Smooth muscle cell of bladder (primary cell): ENCODE measurements at places on chromosomes 5 and 9. TPM values are rescaled to one million over a fixed set of nuclear protein-coding genes. Genes with fewer than 3 reads are reported as not detected.

The KIF27 gene
- 3.8 and 5.1 TPM in 2 replicates for total RNA-seq

The PCDHGA8 gene
- 3.0 and 3.3 TPM in 2 replicates for total RNA-seq

The CDH9 gene
- 0.18 TPM in 1 of 2 replicates, not detected in the other for total RNA-seq

The FOXD4L4 gene
- total RNA-seq, result 0.14 and 0.18 TPM in 2 replicates

The TPPP gene
- total RNA-seq, result 0.09 and 0.14 TPM in 2 replicates

The HTR4 gene
- not detected in 2 replicates for total RNA-seq

The PTGES gene
- total RNA-seq, result 92.9 and 108 TPM in 2 replicates

The SHOC1 gene
- total RNA-seq, result under 0.01 TPM in 1 of 2 replicates, not detected in the other

The FIBCD1 gene
- total RNA-seq, result 0.28 and 1.5 TPM in 2 replicates

The SPINK7 gene
- not detected in 2 replicates for total RNA-seq

The MCC gene
- 64.7 and 91.6 TPM in 2 replicates for total RNA-seq

The CNTFR gene
- under 0.01 TPM in 1 of 2 replicates, not detected in the other for total RNA-seq

The WHRN gene
- total RNA-seq, result 1.1 and 2.3 TPM in 2 replicates

The BSPRY gene
- total RNA-seq, result not detected in 2 replicates

The FAM221B gene
- total RNA-seq, result not detected in 2 replicates

The DNM1 gene
- 5.7 and 9.6 TPM in 2 replicates for total RNA-seq

The MEF2C gene
- 4.7 and 11.2 TPM in 2 replicates for total RNA-seq

The JAK2 gene
- 6.7 and 7.0 TPM in 2 replicates for total RNA-seq

The CTSL gene
- 574 and 635 TPM in 2 replicates for total RNA-seq

The ROR2 gene
- total RNA-seq, result 29.4 and 30.0 TPM in 2 replicates

The C5orf63 gene
- total RNA-seq, result 1.3 and 3.7 TPM in 2 replicates

The MAP1B gene
- total RNA-seq, result 29.7 and 49.3 TPM in 2 replicates

The SPINK1 gene
- not detected in 2 replicates for total RNA-seq

The GHR gene
- total RNA-seq, result 1.1 and 3.8 TPM in 2 replicates

The DRD1 gene
- total RNA-seq, result under 0.01 and 0.14 TPM in 2 replicates

The ANKDD1B gene
- total RNA-seq, result 0.28 and 1.1 TPM in 2 replicates

The ZBED3 gene
- 0.28 and 0.57 TPM in 2 replicates for total RNA-seq

The GFPT2 gene
- 36.4 and 66.0 TPM in 2 replicates for total RNA-seq

The MYORG gene
- total RNA-seq, result 0.43 and 0.55 TPM in 2 replicates

The NR2F1-AS1 gene
- total RNA-seq, result 45.1 and 58.0 TPM in 2 replicates

The EQTN gene
- not detected in 2 replicates for total RNA-seq

The NOXA1 gene
- total RNA-seq, result 0.46 and 0.57 TPM in 2 replicates

The LCN9 gene
- not detected in 2 replicates for total RNA-seq

The GABBR2 gene
- 2.0 and 12.9 TPM in 2 replicates for total RNA-seq

The ZNF454 gene
- total RNA-seq, result 1.5 and 2.1 TPM in 2 replicates

The PCDHA7 gene
- total RNA-seq, result 0.57 and 0.83 TPM in 2 replicates

The PCDHGB7 gene
- 6.3 and 6.9 TPM in 2 replicates for total RNA-seq

The IL5 gene
- not detected in 2 replicates for total RNA-seq

The FLT4 gene
- under 0.01 and 0.37 TPM in 2 replicates for total RNA-seq

The PCDHGA4 gene
- 3.3 and 4.5 TPM in 2 replicates for total RNA-seq

The DIAPH1 gene
- 9.2 TPM in 2 replicates for total RNA-seq

The FAM13B gene
- total RNA-seq, result 9.1 and 13.1 TPM in 2 replicates

The EPB41L4B gene
- under 0.01 and 0.09 TPM in 2 replicates for total RNA-seq

The HABP4 gene
- 12.8 and 33.6 TPM in 2 replicates for total RNA-seq

The STPG3 gene
- total RNA-seq, result not detected in 2 replicates

The SLC6A19 gene
- total RNA-seq, result not detected in 2 replicates
